T-cell (primary cell): ENCODE measurements at places on chromosomes 12 and 14. TPM values are rescaled to one million over a fixed set of nuclear protein-coding genes. Genes with fewer than 3 reads are reported as not detected.

PZP gene
- not detected for total RNA-seq

TAS2R46 gene
- 1.4 TPM for total RNA-seq

SMCO2 gene
- not detected for total RNA-seq

ZFYVE26 gene
- total RNA-seq = 32.9 TPM

FAM181A gene
- total RNA-seq = not detected

KLC1 gene
- total RNA-seq = 219 TPM

KRT83 gene
- not detected for total RNA-seq

ACVRL1 gene
- 0.16 TPM for total RNA-seq

CLEC2D gene
- 335 TPM for total RNA-seq

KRT79 gene
- total RNA-seq = not detected

HOXC6 gene
- total RNA-seq = not detected

KCNC2 gene
- not detected for total RNA-seq

COCH gene
- 0.76 TPM for total RNA-seq

CCDC196 gene
- total RNA-seq = not detected

TOGARAM1 gene
- total RNA-seq = 10.9 TPM

GRCh38 chr14:76904100-76904739, 78.0 kb downstream of the LRRC74A start:
- no peak for DNase-seq

- no peak for DNase-seq
Observed at GRCh38 chr12:131060011-131060703, 106.5 kb downstream of the ADGRD1 start.

- DNase-seq = no peak
Observed at GRCh38 chr12:69388371-69388770, 28.8 kb downstream of the YEATS4 start.

- DNase-seq = no peak
Observed at GRCh38 chr12:50914872-50915484, 37.4 kb upstream of the HIGD1C start.

GRCh38 chr12:76519538-76519937, 40.0 kb downstream of the OSBPL8 start:
- DNase-seq = no peak

- DNase-seq = no peak
Observed at GRCh38 chr12:90922145-90922627, 32.8 kb downstream of the CCER1 start.

- DNase-seq = no peak
Observed at GRCh38 chr14:50874757-50875156, 2.9 kb downstream of the ABHD12B start.

GRCh38 chr14:48430805-48431204, 755.4 kb upstream of the MDGA2 start:
- no peak for DNase-seq

DNA sequence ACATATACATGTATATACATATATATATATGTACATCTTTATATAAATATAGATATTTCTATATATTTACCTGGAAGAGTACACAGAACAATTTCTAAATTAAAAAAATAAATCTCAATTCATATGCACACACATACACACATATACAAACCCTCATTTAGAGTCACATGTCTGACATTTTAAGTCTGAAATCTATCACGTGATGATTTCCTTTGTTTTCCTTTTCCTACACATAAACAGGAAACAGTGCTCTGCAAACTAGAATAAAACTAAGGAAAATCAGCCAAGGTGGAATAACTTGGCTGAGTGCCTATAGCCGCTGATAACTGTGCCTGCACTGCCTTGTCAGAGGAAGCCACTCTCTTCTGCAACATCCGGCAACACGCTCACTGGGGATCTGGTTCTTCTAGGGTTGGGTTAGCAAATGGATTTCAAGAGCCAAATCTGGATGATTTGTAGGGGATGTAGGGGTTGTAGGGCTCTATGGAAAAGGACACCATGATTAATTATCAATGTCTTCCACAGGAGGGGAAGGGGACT, 480.7 kb downstream of the TMEM132D start:
- no peak for DNase-seq

- no peak for DNase-seq
Observed at GRCh38 chr12:122096591-122097149, 18.1 kb downstream of the MLXIP start.

DNA sequence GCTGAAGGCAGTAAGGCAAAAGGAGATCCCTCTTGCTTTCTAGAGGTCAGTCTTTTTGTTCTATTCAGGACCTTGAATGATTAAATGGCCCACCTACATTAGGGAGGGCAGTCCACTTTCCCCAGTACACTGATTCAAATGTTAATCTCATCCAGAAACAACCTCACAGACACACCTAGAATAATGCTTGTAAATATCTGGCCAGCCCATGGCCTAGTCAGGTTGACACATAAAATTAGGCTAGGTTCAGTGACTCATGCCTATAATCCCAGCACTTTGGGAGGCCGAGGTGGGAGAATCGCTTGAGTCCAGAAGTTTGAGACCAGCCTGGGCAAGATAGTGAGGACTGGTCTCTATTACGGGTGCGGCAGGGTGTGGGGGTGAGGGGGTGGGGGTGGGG, 43.5 kb downstream of the MIPOL1 start:
- DNase-seq = no peak

GRCh38 chr14:92610849-92611271, 97.3 kb downstream of the RIN3 start:
- no peak for DNase-seq

GRCh38 chr14:93940437-93940836, 13.3 kb downstream of the FAM181A start:
- no peak for DNase-seq

DNA sequence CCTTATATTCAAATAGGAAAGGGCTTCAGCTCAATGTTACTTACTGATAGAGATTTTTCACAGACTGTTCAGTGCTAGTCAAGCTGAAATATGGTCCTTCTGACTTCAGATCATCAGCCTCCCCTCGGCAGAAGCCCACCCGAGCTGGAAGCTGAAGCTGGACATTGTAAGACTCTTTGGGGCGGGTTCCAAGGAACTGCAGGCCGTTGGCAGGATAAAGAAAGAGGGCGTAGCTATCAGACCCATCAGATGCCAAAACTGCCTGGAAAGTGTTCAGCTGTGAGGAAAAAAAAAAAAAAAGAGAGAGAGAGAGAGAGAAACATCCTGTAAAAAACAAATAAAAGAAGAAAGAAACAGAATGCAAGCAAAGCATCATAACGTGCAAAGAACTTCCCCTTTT, 8.8 kb downstream of the NID2 start:
- no peak for DNase-seq

GRCh38 chr12:65695113-65695865, 129.0 kb upstream of the HMGA2 start:
- no peak for DNase-seq

DNA sequence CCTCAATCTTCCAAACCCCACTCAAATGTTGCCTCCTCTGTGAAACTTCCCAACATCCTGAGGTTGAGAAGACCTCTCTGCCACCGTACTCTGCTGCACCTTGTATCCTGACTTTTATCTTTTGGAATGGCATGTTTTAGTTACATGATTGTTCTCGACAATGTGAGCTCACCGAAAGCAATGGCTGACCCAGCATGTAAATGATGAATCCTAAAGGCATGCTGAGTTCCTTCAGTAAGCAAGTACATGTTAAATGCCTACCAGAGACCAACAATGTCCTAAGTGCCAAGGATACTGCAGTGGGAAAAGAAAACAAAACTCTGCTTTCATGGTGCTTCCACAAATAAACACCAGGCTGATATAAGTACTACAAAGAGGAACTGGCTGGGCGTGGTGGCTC, 13.7 kb downstream of the PPP1R13B start:
- no peak for DNase-seq

- DNase-seq = no peak
Observed at GRCh38 chr14:50521912-50522341, 10.4 kb downstream of the MAP4K5 start.

DNA sequence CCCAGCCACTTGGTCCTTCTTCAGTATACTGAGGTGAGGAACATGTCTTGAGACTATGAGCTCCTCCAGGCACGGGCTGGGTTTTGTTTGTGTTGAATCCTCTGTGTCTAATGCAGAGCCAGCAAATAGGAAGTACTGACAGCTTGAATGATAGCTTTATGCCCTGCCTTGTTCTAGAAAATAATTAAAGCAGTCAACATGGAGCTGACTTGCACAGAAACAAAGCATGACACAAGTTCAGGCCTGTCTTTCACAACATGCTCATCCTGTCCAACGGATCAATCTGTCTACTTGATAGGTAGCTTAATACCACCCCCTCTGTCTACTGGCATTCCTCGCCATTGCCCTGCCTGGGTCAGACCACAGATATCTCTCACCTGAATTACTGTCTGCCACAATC, 140.9 kb downstream of the ESRRB start:
- no peak for DNase-seq

DNA sequence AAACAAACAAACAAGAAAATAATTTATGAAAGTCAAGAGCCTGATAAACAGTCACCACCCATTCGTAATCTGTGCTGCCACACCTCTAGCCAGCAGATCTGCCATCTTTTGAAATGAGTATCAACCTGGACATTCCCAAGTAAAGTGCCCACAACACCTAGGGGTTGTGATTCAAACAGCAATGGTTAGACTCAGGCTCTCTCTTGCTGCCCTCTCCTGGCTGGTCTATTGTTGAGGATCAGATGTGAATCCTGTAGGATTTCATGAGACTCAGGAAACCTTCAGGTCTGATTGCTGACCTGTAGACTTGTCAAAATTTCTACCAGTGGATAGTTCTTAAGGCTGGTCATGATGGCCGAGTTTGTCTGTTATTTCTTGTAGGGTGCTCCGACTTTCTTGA, 26.8 kb downstream of the DGLUCY start:
- no peak for DNase-seq

GRCh38 chr14:76654573-76655108, 106.6 kb upstream of the VASH1 start:
- no peak for DNase-seq

DNA sequence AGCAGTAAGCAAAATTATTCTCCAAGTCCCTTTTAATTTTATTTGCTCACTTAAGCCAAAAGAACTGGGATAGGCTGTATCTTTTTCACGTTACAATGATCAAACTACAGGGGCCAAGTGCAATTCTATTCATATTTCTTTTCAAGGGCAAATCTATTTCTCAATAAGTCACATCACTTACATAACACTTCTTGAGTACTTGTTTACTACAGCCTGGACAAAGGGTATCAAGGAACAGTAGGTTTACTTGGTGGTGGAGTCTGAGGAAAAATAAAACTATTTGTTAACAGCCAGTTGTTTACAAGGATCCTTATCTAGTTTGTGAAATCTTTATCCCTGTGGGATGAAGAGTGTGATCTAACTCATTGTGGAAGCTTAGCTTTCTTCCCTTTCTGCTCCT, 72.1 kb downstream of the PDE3A start:
- DNase-seq = no peak

GRCh38 chr14:68891851-68892660, 87.0 kb downstream of the ACTN1 start:
- no peak for DNase-seq

DNA sequence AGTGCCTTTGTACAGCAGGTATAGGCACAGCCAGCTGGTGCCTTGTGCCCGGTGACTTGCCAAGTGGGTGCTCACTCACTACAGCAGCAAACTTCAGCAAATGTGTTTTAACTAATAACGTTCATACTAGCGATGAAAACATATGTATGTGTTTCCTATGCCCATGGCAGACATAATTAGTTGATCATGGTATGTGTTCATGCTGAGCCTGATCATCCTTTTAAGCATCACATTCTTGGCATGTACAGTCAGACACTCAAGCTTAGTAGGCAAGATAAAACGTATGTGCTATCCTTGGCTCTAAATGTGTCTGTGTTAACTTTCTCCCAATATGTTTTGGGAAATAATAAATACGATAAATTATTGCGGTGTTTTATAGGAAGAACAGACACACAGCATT, 55.6 kb downstream of the RASSF8 start:
- DNase-seq = no peak

GRCh38 chr14:103071544-103072251, 12.3 kb upstream of the LBHD2 start:
- DNase-seq = no peak

- DNase-seq = no peak
Observed at GRCh38 chr12:7479771-7480170, 23.8 kb downstream of the CD163 start.

DNA sequence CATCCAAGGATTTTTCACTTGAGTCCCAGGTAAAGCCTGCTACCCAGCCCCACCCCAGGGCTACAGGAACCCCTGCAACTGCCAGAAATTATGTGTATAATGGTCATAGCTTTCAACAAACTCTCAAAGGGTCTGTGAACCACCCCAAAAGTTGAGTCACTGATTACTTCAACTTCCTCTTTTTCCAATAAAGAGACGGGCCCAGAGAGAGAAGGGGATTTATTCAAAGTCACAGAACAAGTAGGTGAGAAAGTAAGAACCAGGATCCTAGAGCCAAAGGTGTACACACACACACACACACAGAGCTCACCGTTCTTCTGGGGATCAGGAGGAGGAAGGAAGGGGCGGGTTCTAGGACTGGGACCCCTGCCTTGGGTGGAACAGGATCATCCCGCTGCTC, 4.8 kb upstream of the ITPK1 start:
- no peak for DNase-seq

GRCh38 chr14:76827696-76828296, 1.6 kb downstream of the LRRC74A start:
- DNase-seq = no peak

- no peak for DNase-seq
Observed at GRCh38 chr12:96274331-96274730, 80.2 kb downstream of the ELK3 start.

DNA sequence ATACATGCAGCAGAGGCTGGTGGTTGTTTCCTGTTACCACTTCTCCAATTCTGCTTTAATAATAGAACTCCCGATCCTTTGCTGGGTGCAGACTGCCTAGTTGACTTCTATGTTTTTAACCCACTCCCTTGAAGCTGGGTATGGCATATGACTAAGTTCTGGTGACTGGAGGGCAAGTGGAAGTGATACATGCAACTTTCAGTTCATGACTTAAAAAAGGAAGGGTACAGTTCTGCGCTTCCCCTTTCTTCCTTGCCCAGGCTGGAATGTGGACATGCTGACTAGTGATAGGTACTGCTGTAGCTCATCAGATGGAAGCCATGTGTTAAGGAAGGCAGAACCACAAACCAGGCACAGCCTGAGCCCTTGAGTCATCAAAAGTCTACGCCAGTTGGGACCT, 2.4 kb upstream of the A2M start:
- no peak for DNase-seq

DNA sequence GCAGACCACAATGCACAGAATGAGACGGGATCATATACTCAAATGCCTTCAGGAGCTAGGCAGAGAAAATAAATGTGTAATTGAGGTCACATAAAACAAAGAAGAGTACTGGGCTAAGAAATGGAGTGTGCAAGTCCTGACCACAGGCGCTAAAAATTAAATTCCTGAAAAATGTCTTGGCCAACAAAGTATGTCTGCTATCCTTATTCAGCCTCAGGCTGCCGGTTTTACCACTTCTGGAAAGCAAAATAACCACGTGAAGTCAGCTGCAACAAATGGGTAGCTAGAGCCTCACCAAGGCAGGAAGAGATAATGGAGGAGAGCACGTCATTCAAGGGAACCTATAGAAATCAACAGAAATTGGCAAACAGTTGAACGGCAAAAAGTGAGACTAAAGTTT, 3.1 kb downstream of the PYGL start:
- DNase-seq = no peak
